ENCODE measurements at places on chromosomes 4 and X.

DNA sequence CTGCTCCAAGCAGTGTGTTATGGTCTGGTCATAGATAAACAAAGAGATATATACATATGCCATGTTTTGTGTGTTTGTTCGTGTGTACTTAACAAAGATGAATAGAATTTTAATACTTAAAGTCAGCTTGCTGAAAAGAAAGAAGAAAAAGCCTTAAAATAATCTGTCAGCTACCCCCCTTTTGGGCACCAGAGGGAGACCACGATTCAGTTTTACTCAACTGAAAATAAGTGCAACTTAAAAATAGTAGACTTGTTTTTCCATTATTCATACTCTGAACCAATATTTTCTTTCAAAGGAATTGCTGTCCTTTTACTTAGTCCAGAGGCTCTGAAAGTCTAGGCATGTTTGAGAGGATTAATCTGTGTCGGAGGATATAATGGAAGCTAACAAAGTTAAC, 181.7 kb upstream of the AGTR2 start:
- ATAC-seq = no peak

DNA sequence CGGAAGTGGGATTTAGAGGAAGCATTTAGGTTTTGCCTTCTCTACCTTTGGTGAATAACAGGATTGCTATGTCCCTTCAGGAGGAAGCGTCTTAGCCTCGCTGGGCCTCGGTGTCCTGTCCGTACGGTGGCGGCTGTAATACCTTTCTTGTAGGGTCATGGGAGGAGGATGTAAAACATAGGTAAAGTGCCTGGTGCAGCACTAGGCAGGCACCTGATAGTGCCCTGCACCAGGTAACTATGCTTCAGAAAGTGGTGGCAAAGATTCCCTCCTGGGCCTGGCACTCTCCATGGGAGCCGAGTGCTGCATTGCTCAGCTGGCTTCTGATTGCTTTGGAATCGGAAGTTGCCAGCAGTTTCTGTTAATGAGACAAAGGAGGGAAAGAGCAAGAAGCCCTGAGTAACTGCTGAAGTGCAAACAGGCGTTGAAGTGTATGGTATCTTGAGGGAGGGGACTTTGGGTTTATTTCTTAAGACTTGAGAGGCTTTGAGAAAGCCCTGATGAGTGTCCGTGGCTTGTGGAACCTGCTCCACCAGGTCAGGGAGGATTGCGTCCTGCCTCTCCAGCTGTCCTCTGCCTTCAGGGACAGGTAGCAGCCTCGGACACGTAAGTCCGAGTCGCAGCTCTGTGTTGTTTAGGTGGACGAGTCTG, 45.8 kb downstream of the TBC1D14 start:
- no peak for ATAC-seq

- ATAC-seq = no peak
Observed at GRCh38 chr4:151799417-151800012, 38.7 kb upstream of the GATB start.

- ATAC-seq = peak; percentile 86
Observed at GRCh38 chrX:149504915-149505651, at the start of gene IDS. Gene IDS, minus strand, starts transcription at chrX:149505306. Its CDS starts 169 bp downstream, at chrX:149505137.

DNA sequence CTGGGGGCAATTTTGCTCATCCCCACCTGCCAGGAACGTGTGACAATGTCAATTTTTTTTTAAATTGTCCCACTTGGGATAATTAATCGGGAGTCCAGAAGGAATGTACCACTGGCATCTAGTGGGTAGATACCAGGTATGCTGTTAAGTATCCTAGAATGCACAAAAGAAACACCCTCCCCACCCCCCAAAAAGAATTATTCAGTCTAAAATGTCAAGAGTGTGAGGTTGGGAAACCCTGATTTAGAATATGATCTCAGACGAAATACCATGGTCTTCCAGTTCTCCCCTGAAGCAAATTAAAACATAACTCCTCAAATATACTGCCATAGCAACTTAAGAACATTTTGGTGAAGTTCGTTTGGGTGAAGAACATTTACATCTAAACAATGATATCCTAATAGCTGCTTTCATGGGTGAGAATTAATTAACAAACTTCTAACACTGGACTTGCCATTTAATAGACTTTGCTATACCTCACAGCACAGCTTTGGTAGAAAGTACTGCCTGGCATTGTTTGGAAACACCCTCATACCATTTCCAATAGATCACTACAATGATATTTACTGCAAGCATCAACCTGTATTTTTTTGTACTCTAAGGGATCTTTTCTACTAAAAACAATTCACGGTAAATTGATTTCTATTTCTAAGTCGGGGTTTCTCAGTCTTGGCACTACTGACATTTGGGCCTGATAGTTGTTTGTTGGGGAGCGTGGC, 36.5 kb downstream of the SH3RF1 start:
- ATAC-seq = no peak

DNA sequence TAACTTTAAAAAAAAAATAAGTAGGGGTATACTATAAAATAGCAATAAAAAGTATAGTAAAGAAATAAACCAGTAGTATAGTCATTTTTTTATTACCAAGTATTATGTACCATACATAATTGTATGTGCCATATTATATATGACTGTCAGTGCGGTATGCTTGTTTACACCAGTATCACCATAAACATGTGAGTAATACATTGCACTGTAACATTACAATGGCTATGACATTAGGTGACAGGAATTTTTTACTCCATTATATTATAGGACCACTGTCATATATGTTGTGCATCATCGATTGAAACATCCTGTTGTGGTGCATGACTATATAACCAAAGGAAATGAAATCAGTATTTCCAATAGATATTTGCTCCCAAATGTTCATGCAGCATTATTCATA, 176.9 kb upstream of the ARHGAP24 start:
- ATAC-seq = no peak

- no peak for ATAC-seq
Observed at GRCh38 chrX:15856222-15856587, 1.6 kb upstream of the AP1S2 start.

DNA sequence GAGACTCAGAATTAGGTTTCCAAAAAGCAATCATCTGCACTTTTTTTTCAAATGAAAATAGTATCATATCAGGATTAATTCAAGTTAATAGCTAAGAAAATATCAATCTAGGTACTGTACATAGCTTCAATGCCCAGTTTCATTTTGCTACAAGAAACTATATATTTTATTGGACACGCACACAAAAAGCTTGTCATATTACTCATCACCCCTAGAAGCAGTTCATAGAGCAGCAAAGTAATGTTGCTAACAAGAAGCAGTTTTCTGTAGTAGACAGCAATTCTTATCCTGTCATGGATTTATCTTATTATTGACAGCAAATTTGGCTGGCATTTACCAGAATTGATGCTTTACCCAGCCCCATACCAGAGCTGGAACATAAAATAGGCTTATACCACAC, 52.3 kb upstream of the LSM6 start:
- ATAC-seq = peak; percentile 61

DNA sequence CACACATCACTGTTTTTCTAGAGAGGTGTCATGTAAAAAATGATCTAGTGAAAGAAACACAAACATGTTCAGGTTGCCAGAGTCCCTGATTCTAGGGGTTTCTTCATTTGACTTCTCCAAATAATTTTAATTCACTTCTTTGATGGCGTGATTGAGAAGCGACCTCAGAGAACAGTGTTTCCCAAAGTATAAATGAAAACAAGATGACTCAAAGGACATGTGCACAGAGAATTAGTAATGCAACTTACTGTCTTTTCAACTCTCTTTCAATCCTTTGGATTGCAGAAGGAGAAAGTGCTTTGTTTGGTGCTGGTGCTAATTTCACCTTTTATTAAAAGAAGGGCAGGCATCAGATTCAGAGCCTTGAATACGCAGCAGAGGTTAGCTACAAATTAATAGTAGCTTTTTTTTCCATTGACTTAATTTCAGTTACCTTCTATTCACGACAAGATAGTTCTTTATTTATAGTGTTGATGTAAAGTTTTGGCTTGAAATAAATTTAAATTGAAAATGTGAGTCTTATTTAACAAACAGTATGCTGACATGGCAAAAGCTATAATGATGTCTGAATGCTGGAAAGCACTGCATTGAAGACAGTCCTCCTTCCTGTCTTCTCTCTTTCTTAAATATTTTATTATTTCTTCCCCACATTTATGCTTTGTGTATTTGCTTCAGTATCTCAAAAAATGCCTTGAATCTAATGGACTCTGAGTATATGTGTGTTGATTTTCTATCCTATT, 85.1 kb downstream of the SLC10A7 start:
- ATAC-seq = peak; percentile 64

- no peak for ATAC-seq
Observed at GRCh38 chrX:1424147-1424851, 28.4 kb downstream of the ASMTL start.

- no peak for ATAC-seq
Observed at GRCh38 chrX:134006484-134007161, 21.2 kb upstream of the GPC3 start.

DNA sequence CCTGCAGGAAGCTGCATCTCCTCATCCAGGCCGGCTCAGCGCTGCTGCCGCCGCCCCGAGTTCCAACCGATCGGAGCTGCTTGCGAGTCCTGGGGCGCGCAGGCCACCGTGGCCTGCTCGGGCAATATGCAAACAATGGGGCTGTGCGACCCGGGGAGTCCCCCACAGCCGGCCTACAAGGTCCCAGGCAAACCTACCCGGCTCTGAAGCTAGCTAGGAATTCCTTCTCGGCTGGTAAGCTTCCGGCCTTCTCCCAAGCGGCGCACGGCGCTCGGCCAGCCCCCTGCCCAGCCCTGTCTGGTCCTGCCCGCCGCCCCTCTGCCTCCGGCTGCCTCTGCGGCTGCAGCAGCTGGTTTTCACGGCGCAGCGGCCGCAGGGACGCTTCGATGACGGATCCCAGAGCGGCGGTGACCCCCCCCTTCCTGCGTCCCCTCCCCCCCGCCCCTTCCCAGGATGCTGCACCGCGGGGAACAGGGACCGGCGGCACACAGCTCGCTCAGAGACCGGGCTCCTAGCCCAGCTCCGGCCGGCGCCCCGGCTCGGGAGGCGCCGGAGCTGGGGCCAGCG, 59.4 kb downstream of the TSC22D3 start:
- peak; percentile 61 for ATAC-seq

DNA sequence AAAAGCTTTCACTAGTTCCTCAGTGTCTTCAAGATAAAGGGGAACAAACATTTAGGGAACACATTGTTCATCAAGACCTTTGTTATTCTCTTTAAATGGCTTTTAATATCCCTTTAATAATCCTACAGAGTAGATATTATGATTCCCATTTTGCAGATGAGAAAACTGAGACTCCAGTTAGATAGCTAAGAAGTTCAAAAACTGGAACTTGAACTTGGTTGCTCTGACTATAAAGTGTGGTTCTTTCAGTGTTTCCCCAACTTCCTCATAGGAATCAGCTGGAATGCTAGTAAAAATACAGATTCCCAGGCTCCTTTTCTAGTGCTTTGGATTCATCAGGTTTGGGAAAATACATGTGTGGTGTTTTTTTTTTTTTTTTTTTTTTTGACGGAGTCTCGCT, 37.7 kb downstream of the DLG3 start:
- no peak for ATAC-seq

- ATAC-seq = no peak
Observed at GRCh38 chr4:33709247-33709646, 2535.1 kb downstream of the ARAP2 start.

- no peak for ATAC-seq
Observed at GRCh38 chr4:20652226-20652885, 47.9 kb upstream of the PACRGL start.

- ATAC-seq = no peak
Observed at GRCh38 chrX:21970326-21970725, 29.8 kb downstream of the SMS start.

DNA sequence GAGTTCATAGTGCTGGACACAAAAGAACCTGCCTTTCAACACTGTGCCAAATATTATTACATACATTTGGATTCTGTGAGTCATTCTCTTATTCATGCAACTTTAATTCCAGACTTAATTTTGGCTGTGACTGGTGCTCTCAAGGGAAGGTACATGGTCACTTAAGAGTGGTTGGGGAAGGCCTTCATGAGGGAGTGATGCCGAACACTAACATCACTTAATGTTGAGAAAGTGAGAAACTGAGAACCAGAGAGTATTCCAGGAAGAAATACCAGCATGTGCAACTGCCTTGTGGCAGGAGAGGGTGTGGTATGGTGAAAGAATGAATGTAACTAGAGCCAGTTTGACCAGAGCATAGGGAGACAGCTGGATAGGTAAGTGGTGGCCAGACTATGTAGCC, 41.5 kb upstream of the FHDC1 start:
- peak; percentile 74 for ATAC-seq

DNA sequence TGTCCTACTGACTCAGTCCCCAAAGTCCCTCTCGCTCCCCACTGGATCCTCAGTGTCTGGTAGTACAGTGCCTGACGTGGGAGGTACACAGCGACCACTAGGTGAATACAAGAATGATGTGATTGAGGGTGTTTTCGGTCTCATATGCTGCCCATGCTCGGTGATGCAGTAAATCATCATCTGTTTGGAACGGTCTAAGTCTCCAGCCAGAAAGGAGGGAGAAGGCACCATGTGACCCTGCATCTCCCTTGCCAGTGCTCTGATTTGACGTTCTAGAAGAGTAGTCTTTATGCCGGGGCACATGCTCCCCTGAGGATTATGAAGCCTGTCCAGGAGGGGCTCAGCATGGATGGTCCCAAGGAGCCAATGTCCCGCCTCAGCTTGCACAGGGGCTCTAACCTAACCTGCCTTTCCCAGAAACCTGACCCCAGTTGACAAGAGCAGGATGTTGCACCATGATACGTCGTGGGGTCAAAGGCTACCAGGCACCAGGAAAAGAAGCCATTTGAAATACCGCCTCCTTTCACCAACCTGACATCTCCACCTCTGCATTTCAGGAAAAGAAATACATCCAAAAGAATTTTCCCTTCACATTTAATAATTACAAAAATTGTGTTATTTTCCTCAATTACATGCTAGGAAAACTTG, 13.8 kb upstream of the PLXNB3 start:
- ATAC-seq = no peak

GRCh38 chrX:19440713-19441112, 74.6 kb downstream of the MAP3K15 start:
- ATAC-seq = no peak
